ENCODE measurements at places on chromosomes 1 and 21.

DNA sequence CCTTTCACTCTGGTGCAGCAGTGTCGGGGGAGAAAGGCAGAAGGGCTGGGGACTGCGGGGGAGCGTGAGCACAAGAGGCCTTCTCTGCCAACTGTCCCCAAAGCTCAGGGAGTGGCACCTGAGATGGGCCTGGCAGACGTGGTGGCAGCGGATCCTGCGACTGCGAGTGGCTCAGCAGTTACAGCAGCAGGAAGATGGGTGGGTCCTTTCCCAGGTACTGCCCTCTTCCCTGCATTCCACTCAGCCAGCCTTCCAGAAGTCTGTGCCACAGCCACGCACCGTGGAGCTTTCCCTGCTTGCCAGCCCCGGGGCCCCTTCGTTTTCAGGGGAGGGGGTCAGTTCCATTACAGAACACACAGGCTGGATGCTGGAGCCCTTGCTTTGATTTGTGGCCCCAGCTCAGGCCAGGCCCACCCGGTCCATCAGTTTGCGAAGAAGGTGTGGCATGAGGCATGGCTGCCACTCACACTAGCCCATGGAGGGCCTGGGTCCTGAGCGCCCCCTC, 17.2 kb downstream of the MTHFR start:
- no peak for DNase-seq

DNA sequence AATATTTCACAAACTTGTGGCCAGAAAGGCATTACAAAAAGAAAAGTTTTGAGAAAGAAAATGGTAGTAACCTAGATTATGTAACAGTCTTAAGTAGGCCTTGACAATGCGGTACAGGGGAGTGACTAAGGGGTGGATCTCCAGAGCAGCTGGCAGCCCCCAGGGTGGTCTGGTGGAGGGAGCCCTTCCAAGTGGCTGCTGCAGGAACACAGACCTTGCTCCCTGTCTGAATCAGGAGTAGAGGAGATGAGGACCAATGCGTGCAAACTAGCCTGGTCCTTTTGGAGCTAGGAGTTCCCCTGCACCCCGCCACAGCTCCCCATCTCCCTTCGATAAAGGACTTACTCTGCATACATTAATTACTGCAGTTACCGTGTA, 189.0 kb downstream of the NFIA start:
- DNase-seq: no peak

GRCh38 chr1:213457733-213458132, 406.7 kb downstream of the RPS6KC1 start:
- DNase-seq: no peak

GRCh38 chr1:47362828-47363227, 29.2 kb downstream of the CMPK1 start:
- DNase-seq: no peak

GRCh38 chr21:39648879-39649278, 36.1 kb downstream of the B3GALT5 start:
- DNase-seq: no peak

DNA sequence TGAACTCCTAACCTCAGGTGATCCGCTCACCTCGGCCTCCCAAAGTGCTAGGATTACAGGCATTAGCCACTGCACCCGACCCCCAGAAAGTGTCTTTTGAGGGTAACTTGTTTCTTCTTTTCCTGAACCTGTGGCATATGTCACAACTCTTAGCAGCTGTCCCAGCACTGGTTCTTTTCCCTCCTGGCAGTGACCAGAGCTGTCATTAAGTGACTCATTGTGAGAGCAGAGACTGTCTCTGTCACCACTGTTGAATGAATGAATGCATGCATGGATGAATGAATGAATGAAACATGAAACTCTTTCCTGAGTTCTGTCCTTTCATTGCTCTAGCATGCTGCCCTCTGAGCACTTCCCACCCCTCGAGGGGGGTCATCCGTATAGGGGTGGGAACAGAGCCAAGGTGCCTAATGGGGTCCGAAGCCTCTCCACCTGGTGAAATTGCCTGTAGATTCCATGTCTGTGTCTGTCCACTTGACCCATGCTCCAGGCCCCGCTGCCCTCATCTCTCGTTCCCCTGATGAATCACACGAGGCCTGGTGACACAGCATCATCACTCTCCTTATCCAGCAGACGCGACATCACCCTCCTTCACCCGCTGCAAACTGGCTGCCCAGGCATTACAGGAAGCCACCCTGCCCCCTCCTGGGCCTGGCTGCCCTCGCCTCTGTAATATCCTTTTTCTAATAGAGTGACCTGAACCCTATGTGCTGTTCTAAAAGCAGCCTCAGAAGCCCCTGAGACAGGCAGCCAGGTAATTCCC, 75.0 kb downstream of the IGSF21 start:
- no peak for DNase-seq
